Stimulated activated CD8-positive, alpha-beta memory T cell treated with anti-CD3 and anti-CD28 coated beads, Interleukin-12 subunit alpha, Interleukin-12 subunit beta, amount 100 ng/mL, for 4 hours (primary cell): ENCODE measurements at places on chromosomes 16 and 17.

GRCh38 chr17:8192070-8192815 is 2.3 kb upstream of the BORCS6 start:
- DNase-seq = no peak

GRCh38 chr16:66553223-66553622 is 847 bp downstream of the CKLF start:
- DNase-seq = no peak

DNA sequence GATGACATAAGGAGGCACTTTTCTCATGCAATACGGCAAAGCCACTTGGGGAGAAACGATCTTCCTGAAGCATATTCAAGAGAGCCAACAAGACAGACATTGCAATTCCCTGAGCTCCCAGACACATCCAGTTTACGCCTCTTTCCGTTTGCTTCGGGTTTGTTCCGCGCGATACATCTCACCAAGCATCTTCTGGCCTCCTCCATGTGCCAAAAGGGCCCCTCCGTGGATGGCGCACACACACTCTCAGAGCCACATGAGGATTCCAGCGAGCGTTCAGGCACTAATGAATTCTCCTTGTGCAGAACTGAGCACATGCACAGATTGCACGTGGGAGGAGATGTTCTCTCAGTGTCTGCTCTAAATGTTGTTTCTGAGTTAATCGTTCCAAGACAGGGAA is 146.7 kb upstream of the SHISA6 start:
- DNase-seq = no peak

DNA sequence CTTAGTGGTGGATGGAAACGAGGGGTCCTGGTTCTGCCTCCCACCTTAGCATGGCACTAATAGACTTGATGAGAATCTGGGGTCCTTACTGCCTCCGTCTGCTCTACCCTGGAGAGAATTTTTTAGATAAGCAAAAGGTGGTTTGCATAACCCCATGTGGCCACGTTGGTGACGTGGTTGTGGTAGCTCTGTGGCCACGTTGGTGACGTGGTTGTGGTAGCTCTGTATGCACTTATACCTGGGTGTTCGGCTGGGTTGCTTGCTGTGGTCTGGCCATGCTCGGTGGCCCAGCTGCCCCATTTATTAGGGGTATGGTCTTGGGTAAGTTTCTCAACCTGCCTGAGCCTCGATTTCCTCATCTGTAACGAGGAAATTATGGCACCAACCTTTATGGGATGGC is 13.0 kb downstream of the SPIRE2 start:
- DNase-seq = peak; percentile 60

DNA sequence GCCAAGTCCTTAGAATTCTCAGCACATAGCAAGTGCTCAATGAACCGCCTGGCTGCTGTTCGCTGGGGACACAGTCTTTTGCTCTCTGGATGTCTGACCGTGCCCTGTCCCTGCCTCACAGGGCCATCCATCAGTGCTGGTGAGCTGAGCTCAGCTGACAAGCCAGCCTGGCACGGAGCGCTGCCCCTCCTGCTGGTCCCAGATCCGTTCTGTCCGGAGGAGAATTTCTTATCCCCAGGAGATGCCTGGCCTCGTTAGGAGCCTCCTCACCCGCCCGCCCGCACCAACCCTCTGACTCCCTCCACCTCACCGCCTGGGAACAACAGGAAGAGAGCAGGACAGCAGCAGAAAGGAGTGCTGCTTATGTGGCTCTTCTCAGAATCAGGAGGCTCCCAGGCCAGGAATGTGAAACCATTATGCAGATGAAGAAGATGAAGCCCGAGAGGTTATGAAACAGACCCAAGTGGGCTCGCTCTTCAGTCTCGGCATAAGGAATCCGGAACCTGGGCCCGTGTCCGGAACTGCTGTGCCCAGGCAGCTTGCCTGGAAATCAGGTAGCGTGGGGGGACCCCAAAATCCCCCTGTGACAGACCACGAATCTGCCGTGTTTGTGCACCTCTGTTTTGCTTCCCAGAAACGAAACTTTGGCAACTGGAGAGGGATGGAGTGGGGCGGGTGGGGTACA is 28.8 kb upstream of the RMI2 start:
- DNase-seq = no peak

GRCh38 chr17:63927464-63928171 is 4.5 kb downstream of the CD79B start:
- DNase-seq = no peak

- DNase-seq = no peak
Measured at GRCh38 chr16:55572439-55572838, 6.0 kb downstream of the CAPNS2 start.

- no peak for DNase-seq
Measured at GRCh38 chr17:3968886-3969524, 4.8 kb upstream of the ATP2A3 start.

DNA sequence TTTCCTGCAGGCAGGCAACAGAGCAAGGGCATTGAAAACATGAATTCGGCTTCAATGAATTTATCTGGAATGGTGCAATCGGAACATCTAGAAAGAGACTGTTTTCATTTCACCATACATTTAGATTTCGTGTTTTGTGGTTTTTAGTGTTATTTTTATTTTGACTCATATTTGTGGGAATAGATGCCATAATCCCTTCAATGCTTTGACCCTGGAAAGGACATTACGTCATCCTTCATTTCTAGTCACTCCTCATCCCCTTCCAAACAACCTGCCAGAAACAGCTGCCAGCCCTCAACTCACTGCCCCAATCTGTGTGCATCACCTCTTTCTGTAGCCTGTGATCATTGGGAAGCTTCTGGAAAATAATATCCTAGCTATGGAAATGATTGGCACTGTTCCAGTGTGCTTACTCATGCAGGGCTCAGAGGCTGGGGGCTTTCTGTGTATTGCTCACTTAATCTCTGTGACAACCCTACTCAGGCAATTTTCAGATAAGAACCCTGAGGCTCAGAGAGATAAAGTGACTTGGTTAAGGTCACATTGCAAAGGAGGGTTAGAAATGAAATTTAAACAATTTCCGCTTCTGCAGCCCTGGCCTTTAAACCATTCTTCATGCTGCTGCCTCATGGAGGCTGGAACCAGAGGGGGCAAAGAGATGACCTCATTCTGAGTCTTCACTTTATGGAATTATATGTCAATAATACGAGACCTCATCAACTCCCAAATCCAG is 9.5 kb upstream of the KSR1 start:
- DNase-seq = no peak

- DNase-seq = no peak
Measured at GRCh38 chr16:14419817-14420216, 210.2 kb downstream of the PARN start.

DNA sequence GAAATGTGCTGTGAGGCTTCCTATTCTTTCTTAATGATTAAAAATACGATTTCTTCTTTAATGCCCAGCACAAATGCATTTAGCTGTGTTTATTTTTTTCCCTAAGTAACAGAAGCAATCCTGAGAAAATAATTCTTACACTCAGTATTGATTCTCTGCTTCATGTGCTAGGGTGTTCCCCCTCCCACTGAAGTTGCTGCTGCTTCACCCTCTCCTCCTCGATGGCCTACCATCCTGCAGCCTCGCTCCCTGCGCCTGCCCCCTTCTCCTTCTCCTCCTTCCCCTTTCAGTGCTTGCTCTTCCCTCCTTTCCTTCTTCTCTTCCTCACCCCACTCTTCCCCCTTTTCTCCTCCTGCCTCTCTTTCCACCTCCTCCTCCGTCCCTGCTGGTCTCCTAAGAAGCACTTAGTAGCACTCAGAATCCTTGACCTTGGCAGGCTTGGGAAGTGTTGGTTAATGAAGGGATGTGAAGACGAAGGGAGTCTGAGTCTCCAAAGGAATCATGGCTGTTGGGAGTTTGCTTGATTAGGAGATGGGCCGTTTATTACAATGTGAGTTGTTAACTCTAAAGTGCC is 119.7 kb downstream of the RPTOR start:
- DNase-seq = no peak

- peak; percentile 26 for DNase-seq
Measured at GRCh38 chr16:24516900-24517669, 22.3 kb upstream of the RBBP6 start.

DNA sequence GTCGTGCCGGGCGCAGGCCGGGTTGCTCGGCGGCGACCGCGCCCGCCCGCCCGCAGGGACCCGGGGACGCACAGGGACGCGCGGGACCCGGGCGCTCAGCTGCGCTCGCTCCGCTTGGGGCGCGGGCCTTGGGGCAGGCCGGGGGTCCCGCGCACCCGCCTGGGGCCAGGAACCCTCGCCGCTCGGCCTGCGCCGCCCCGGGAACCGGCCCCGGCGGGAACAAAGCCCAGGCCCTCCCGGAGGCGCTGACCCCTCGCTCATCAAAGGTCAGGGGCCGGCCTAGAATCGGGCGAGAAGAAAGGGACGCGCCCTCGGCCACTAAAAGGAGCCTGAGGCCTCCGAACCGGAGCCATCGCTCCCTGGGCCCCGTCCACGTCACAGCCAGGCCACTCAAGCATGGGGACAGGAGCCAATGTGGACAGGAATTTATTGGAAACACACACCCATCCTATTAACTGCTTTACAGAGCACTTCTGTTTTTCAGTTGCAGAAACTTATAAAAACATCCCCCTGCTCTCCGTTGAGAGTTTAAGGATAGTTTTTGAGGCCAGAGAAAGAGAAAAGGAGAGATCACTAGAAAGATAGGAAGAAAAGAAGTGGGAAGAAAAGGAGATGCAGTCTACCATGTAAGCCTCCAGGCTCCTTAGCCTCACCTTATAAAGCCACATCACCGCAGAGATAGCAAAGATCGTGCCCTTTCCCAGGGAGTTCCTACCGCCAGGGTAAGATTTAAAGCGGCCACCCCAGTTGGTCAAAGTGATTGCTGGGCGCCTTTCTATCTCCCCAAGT is 558 bp upstream of the ZFHX3 start:
- no peak for DNase-seq

DNA sequence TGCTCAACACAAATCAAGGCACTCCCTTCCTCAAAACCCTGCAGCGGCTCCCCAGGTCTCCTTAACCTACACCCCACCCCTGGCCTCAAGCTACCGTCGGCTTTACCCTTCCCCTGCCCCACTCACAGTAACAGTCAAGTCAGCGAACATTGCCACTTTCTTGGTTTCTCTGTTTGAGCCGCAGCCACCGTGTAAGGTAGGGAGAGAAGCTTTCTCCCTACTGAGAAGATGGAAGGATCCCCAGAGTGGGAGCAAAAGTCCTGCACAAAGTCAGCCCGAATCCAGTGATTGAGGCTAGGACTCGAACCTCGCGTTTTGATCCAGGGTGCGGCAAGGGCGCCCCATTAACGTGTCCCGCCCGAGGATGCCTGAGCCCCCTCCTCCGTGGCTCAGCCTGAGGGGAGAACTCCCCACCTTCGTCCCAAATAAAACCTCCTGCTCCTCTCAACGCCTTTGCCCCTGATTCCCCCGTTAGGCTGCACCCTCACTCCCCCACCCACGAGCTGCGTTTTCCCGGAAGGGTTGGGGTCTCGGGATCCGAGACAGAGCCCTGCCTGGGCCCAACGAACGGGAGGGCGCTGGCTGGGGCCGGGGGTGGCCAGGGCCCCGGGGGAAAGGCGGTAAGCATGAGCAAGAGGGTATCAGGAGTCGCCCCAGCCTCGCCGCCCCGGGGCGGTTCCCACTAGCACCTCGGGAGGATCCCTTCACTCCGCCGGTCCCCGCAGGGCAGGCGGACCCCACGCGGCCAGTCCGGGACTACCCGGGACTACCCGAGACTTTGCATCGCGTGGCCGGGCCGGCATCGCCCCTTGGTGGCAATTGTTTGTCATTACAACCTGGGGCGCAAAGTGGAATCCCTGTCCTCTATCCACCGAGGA is 9.9 kb upstream of the NAGS start:
- peak; percentile 29 for DNase-seq

- peak; percentile 25 for DNase-seq
Measured at GRCh38 chr17:42050393-42051012, at the start of gene C17orf113. Gene C17orf113 (minus strand): TSS chr17:42050601. CDS start chr17:42043376, 7,225 bp downstream.

- no peak for DNase-seq
Measured at GRCh38 chr16:73669535-73670274, 621.8 kb upstream of the ZFHX3 start.

GRCh38 chr17:2337544-2338314 is 428 bp downstream of the SGSM2 start:
- DNase-seq = peak; percentile 28

DNA sequence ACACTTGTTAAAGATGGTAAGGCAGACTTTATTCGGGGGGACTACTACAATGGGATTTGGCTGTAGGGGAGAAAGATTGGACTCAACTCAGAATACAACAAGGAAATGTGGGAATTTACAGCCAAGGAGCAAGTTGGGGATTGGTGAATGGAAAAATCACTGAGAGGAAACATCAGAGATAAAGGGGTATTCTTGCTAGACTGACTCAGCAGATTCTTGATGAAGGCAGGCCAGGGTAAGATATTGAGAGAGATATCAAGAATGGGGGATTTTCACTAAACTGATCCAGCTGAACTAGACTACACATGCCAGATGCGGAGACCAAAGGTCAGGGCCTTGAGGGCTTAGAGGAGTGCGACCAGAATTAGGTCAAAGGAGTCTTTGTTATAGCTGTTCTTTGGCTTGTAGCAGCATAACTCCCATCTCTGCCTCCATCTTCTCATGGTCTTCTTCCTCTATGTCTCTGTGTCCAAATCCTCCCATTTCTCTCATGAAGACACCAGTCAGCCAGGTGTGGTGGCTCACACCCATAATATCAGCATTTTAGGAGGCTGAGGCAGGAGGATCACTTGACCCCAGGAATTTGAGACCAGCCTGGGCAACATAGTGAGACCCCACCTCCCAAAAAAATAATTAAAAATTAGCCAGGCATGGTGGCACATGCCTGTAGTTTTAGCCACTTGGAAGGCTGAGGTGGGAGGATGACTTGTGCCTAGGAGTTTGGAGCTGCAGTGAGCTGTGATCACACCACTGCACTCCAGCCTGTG is 17.3 kb downstream of the CHD9NB start:
- no peak for DNase-seq

GRCh38 chr17:43907998-43908721 is 824 bp upstream of the MPP2 start:
- peak; percentile 24 for DNase-seq

DNA sequence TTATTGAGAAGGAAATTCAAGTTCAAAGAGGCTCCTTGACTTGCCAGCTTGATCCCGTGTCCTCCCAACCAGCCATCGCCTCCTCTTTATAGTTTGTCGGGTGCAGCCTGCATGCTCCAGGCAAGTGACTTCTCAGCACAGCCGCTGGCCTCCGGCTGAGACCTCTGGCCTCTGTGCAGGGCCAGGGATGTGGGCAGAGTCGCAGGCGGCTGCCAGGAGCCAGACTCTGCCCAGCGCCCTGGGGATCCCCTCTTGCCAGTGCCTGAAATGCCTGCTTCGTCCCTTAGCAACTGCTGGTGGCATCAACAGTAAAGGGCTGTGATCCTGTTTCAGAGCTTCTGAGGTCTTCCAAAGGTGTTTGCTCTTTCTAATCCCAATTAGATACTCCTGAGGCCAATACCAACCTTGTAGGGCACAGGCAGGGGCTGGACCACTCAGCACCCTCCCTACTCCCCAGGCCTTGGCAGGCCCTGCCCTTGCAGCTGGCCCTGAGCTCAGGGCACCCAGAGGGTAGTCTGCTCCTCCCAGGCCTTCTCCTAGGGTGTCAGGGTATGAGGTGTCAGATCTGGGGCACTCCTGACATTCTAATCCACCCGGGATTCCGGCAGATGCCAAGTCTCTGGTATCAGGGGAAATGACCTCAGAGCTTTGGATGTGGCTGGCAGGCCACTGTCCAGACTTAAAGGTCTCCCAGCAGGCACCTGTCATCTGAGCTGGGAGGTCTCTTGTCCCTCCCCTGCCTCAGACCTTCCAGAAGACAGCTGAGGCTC is 68.0 kb upstream of the SIAH1 start:
- DNase-seq = no peak
